ENCODE measurements at places on chromosomes 12 and 14. TPM values are rescaled to one million over a fixed set of nuclear protein-coding genes. Genes with fewer than 3 reads are reported as not detected.

LYZ gene
- polyA plus RNA-seq, result 5.4 TPM

PMEL gene
- 0.14 TPM for polyA plus RNA-seq

GRIP1 gene
- polyA plus RNA-seq, result 0.45 TPM

PTGDR gene
- 0.09 TPM for polyA plus RNA-seq

LMNTD1 gene
- not detected for polyA plus RNA-seq

NRL gene
- polyA plus RNA-seq, result 1.2 TPM

COX8C gene
- polyA plus RNA-seq, result 0.35 TPM

GPR137C gene
- polyA plus RNA-seq, result 0.58 TPM

ANKRD9 gene
- polyA plus RNA-seq, result 22.7 TPM

CCDC197 gene
- polyA plus RNA-seq, result 0.69 TPM

All from psoas muscle (tissue), 8 donors.